ENCODE measurements at places on chromosomes 11 and 22.

- no peak for ATAC-seq
These were observed 158.8 kb downstream of the TTC17 start for GRCh38 chr11:43517518-43517917.

DNA sequence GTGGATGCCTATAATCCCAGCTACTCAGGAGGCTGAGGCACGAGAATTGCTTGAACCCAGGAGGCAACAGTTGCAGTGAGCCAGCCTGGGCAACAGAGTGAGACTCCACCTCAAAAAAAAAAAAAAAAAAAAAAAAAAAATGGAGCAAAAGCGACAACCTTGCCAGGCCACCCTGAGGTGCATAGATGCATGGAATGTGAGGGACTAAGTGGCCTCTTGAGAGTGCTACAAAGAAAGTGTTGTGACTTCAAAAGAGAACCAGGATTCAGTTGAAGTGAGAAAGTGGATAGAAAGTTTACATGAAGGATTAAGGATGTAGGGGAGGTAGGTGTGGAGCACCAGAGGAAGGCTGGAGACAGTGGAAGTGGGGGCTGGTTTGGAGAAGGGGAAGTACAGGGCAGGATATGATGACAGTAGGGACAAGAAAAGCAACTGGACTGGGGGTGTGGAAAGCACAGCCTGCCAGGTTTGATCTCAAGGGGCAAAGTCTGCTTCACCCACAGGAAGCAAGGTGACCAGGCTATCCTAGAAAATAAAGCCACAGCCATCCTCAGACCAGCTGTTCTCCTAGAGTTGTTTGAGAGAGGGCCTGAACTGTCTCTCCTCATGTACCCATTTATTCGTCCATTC, 36.0 kb upstream of the OLFML1 start:
- no peak for ATAC-seq

DNA sequence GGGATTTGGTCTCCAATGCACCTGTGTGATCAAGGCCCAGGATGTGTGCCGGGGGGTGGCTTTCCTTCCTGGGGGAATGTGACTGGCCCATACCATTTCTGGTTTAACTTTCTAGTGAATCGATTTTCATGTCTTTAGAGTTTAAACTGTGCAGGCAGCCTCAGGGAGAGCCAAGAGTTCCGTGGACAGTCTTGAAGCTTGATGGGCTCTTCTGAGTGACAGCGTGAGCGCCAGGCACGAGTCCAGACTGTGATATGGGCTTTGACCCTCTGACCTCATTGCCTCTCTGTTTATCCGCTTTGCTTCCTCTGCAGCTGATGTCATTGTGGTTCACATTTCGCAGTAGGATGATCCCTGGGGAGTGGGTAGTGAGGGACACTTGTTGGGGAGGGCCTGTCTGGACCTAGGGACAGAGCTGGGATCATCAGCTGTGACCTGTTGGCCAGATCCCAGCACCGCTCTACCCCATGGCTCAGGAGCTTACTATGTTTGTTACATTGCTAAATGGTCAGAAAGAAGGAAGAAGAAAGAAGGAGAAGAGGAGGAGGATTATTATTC, 80.6 kb upstream of the CLDN5 start:
- ATAC-seq: no peak

DNA sequence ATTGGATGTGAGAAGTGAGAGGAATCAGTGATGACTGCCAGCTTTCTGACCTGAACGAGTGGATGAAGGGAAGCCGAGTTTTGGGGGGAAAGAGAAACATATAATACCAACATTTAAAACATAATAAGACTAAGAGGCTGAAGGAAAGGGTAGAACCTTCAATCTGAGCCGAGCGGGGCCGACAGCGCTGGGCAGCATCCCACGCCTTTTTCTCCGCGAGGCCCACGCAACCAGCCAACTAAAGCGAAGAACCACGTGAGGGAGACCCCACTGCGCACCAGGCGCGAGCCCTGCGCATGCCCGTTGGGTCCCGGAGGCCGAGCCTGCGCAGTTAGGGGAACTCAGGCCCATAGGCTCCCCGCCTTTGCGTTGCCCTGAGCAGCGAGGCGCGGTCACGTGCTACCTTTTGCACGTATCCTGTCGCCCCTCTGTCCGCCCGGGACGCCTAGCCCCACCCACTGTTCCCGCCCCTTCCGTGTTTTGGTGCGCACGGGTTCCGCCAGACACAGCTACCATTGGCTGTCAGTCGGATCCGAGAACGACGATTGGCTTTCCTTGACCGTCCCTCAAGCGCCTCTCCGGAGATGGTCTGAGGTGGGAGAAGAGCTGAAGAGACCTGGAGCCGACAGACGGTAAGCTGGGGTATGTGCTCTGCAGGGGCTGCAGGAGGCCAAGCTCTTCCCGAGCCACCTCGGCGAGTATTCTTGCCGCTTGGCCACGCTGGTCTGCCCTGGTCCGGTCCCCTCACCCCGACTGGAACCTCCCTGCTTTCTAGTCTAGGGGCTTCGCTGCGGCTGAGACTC, at the start of gene HINFP:
Gene HINFP, plus strand, starts transcription at position 573 of the 803 bp plus-strand sequence. CDS start 5,365 bp downstream, outside the sequence.
- peak; percentile 100 for ATAC-seq

DNA sequence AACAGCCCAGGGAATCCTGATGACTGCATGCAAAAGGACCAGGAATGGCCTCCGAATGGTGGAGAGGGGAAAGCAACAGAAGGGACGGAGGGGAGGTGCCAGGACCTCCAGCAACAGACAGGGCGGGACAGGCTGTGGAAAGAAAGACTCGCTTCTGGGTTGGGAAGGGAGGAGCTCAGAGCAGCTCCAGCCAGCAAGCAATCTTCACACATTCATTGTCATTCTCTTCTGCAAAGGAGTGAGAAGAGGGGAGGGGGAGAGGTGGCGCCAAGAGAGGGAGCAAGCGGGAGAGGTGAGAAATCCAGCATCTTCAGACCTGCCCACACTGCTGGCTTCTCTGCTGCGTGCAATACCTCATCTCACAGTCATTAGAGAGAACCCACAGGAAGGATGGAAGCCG, 509.0 kb downstream of the BUD13 start:
- no peak for ATAC-seq

GRCh38 chr11:119709638-119710346, 19.2 kb downstream of the NECTIN1 start:
- no peak for ATAC-seq

DNA sequence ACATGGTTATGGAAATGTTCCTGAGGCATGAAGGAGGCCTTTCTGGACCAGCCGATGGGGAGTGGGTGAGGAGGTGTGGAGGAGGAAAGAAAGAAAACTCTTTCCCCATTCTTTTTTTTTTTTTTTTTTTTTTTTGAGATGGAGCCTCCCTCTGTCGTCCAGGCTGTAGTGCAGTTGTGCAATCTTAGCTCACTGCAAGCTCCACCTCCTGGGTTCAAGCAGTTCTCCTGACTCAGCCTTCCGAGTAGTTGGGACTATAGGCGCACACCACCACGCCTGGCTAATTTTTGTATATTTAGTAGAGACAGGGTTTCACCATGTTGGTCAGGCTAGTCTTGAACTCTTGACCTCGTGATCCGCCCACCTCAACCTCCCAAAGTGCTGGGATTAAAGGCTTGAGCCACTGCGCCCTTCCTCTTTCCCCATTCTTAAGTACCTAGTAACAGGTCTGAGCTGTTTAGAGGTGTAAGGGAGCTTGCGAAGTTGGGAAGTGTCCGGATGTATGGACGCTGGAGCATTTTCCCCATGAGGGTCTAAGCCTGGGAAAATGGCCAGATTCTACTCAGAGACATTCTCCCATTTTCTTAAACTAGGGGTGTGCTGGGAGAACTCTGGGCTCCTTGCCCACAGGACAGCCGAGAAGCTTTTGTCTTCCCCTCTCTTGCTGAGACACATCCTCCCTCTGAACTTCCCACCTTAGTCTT, 135.8 kb downstream of the TEAD1 start:
- peak; percentile 56 for ATAC-seq

GRCh38 chr11:76769645-76770586, 13.2 kb upstream of the TSKU start:
- peak; percentile 72 for ATAC-seq

- no peak for ATAC-seq
These were observed 40.1 kb downstream of the ABTB2 start for GRCh38 chr11:34317666-34318065.

DNA sequence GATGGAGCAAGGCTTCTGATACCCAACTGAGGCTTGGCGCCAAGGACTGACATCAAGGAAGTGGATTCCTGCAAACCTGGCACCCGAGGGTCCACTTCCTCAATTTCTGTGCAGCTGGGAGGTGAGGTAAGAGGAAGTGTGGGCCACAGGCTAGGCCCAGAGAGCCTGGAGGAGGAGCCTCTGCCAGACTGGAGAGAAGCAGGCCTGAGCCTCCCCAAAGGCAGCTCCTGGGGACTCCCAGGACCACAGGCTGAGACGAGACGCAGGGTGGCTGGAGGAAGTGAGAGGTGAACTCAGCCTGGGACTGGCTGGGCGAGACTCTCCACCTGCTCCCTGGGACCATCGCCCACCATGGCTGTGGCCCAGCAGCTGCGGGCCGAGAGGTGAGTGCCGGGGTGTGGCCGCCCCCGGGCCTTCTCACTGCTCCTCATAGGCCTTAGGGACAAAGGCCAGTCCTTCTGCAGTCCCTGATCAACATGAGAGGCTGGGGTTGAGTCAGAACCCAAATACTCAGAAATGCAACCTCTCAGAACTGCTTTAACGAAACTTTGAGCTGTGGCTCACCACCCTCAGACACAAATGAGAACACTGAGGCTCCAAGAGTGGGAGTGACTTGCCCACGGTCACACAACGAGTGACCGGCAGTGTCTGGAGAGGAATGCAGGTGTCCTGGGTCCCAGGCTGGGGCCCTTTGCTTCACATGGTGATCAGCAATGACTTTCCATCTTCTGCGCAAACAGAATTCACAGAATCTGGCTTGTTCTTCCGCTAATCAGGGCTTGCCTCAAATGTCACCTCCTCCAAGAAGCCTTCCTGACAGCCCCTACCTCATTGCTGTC, at the start of gene NCF4:
Gene NCF4, plus strand, starts transcription at position 186 of the 839 bp plus-strand sequence. Its CDS starts 166 bp downstream, at position 352.
- peak; percentile 39 for ATAC-seq

GRCh38 chr11:16350125-16350524, 6.2 kb downstream of the SOX6 start:
- no peak for ATAC-seq

GRCh38 chr22:40425082-40425481, 54.7 kb downstream of the SGSM3 start:
- ATAC-seq: no peak

GRCh38 chr11:11668781-11669180, 47.0 kb upstream of the GALNT18 start:
- ATAC-seq: no peak

DNA sequence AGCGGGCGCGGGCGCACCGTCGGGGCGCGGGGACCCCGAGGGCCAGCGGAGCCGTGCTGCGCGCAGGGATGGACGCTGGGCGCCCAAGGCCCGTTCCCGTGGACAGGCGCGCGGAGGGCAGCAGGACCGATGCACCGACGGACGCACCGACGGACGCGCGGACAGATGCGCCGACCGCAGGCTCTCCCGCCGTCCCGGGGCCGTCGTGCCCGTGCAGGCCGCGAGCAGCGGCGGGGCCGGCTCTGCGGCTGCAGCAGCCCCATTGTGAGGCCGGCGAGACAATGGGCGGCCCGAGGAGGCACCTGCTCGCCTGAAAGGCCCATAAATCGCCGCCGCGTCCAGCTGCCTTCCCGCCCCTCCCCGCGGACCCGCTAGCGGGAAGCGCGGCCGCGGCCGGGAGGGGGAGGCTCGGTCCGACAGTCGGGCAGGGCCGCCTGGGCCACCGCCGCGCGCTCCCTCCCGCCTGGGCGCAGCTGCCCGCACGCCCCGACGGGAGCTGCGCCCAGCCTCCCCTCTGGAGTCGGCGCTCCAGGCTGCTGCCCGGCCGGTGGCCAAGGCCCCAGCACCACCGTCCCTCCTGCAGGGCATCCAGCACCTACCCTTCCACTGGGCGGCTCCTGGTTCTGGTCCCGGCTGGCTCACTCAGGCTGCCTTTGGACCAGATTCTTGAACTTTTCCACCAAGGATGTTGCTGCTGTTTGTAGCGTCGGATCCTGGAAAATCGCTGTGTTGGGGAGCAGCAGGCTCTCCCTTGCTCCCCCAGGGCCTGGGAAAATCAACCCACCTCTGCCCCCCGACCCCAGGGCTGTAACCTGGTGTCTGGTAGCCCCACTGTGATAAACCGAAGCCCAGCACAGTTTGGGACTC, 15.8 kb downstream of the CDKN1C start:
- no peak for ATAC-seq

- ATAC-seq: no peak
These were observed 61.7 kb downstream of the DDI1 start for GRCh38 chr11:104098132-104098531.

- ATAC-seq: no peak
These were observed 77.4 kb downstream of the FAM168A start for GRCh38 chr11:73520353-73521061.

DNA sequence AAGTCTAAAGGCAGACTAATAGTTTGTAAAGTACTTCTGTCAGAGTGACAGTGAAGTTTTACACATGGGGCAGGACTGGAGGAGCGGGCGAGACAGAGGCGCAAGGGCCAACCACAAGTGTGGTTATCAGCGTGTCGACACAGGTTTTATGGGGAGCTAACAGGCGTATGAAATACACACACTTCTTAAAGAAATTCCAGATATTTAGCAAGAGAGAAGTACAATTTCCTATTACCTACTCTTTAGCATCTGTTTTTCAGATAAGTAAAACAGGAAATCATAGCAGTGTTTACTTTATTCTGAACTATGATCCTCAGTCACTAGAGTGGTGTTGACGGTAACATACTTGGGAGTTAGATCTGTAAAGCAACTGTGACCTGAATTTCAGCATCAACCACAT, 22.5 kb downstream of the VSIG10L2 start:
- no peak for ATAC-seq

DNA sequence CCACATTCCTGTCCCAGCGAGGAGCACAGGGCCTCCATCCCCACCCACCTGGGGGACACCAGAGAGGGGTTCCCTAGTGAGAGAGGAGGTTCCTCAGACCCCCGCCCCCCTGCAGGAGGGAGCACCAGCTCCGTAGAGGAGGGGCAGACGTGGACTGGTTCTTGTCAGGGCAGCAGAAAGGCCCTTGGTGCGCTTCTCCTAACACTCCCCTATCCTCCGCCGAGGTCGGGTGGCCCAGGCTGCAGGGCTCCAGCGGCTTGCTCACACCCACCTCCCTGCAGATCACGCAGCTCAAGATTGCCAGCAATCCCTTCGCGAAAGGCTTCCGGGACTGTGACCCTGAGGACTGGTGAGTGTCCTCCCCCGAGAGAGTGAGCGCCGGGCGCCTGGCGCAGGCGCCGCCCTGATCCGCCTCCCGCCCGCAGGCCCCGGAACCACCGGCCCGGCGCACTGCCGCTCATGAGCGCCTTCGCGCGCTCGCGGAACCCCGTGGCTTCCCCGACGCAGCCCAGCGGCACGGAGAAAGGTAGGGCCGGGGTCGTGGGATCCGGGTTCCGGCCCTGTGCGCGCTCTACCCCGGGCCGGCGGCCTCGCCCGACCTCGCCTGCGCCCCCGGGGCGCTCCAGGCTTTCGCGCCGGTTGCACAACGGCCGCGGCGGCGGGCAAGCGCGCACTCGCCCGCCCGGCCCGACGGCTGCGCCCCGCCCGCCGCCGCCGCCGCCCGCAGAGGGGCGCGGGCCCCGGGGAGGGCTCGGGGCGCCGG, 5.1 kb downstream of the TBX1 start:
- ATAC-seq: peak; percentile 47

Data from esophagus mucosa (tissue), 1 donor.